ENCODE measurements at places on chromosomes 12 and 14.

- no peak for DNase-seq
- no peaks in the 10 kb centered on the region for H3K27me3 ChIP-seq
- H3K4me3 ChIP-seq = no peak overlapping the region
- H3K27ac ChIP-seq = no peak overlapping the region
- H3K36me3 ChIP-seq = no peaks in the 10 kb centered on the region
- peaks cover 3% of the 10 kb centered on the region for H3K4me1 ChIP-seq
Observed at GRCh38 chr14:35213869-35214387, 78.3 kb upstream of the PSMA6 start.

- H3K27me3 ChIP-seq = no peaks in the 10 kb centered on the region
- no peak for DNase-seq
- H3K27ac ChIP-seq = no peak overlapping the region
- no peaks in the 10 kb centered on the region for H3K4me1 ChIP-seq
- no peak overlapping the region for H3K4me3 ChIP-seq
- peaks cover 11% of the 10 kb centered on the region for H3K36me3 ChIP-seq
Observed at GRCh38 chr14:101922866-101923265, 41.5 kb upstream of the DYNC1H1 start.

GRCh38 chr12:94031763-94032162 lies 116.6 kb upstream of the PLXNC1 start:
- H3K36me3 ChIP-seq = no peaks in the 10 kb centered on the region
- no peaks in the 10 kb centered on the region for H3K4me1 ChIP-seq
- no peaks in the 10 kb centered on the region for H3K27me3 ChIP-seq
- DNase-seq = no peak
- no peak overlapping the region for H3K27ac ChIP-seq

- DNase-seq = peak; percentile 70
- no peaks in the 10 kb centered on the region for H3K36me3 ChIP-seq
- peak overlapping the region; percentile 76 for H3K27ac ChIP-seq
- no peaks in the 10 kb centered on the region for H3K27me3 ChIP-seq
- H3K4me3 ChIP-seq = peak overlapping the region; percentile 64
Observed at GRCh38 chr12:57865084-57865751, 18.7 kb upstream of the CTDSP2 start.

DNA sequence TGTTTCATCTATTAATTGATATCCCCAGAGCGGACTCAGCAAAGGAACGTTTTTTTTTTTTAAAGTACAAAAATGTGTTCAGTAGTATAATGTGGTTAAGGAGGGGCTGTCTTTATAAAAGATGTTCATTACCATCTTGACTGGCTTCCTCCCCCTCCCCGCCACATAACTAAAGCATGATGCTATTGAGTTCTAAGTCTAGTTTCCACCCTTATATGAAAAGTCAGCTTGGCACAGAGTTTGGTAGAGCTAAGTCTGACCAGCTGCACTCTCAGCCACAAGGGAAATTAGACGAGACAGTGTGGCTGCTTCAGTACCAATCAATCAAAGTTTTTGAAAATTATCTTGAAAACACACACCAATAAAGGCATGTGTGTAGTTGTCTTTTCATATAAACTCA lies 1.9 kb upstream of the MYBPC1 start:
- H3K27me3 ChIP-seq = no peaks in the 10 kb centered on the region
- H3K4me3 ChIP-seq = no peak overlapping the region
- no peak overlapping the region for H3K27ac ChIP-seq
- DNase-seq = no peak
- no peaks in the 10 kb centered on the region for H3K36me3 ChIP-seq
- no peaks in the 10 kb centered on the region for H3K4me1 ChIP-seq

GRCh38 chr12:124646385-124647230 lies 79.2 kb upstream of the NCOR2 start:
- H3K27me3 ChIP-seq = no peaks in the 10 kb centered on the region
- H3K4me3 ChIP-seq = no peak overlapping the region
- no peaks in the 10 kb centered on the region for H3K4me1 ChIP-seq
- H3K27ac ChIP-seq = no peak overlapping the region

- no peak for DNase-seq
- no peak overlapping the region for H3K27ac ChIP-seq
- no peak overlapping the region for H3K4me3 ChIP-seq
- H3K4me1 ChIP-seq = no peaks in the 10 kb centered on the region
- H3K36me3 ChIP-seq = no peaks in the 10 kb centered on the region
Observed at GRCh38 chr12:55172686-55173085, 46.5 kb downstream of the OR9K2 start.

DNA sequence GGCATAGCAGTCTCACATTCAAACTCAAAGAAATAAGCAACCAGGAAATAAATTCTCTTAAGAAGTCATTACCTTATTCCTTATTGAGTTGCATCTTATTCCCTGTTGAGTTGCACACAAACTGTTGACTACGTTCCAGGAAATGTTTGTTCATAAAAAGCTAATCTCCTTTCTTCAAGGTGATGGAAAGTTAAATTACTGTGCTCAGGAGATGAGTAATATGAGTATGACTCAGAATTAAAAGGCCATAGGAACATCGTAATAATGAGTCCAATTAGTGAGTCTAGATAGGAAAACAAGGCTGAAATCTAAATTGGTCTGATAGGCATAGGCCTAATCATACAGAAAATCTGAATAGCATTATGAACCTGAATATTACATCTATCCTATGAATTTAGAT lies 203.1 kb downstream of the SLC2A13 start:
- no peak overlapping the region for H3K4me3 ChIP-seq
- H3K36me3 ChIP-seq = no peaks in the 10 kb centered on the region
- no peak for DNase-seq
- no peak overlapping the region for H3K27ac ChIP-seq

DNA sequence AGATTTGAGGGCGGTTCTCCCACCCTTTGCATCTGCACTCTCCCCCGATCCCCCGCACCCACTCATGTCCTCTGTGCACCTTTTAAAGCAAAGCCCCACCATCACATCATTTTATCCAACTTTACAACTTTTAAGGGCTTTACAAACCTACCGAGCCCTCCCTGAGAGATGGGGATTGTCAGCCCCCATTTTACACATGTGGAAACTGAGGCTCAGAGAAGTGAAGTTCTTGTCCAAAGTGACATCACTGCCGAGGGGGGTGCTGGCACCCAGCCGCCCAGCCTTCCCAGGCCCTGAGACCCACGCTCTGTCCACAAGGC lies 334.2 kb downstream of the MED13L start:
- H3K4me3 ChIP-seq = no peak overlapping the region
- no peaks in the 10 kb centered on the region for H3K27me3 ChIP-seq
- no peak overlapping the region for H3K27ac ChIP-seq
- H3K4me1 ChIP-seq = peaks cover 32% of the 10 kb centered on the region
- DNase-seq = no peak

GRCh38 chr14:69342928-69343525 lies 55.1 kb downstream of the ERH start:
- no peaks in the 10 kb centered on the region for H3K36me3 ChIP-seq
- H3K27me3 ChIP-seq = no peaks in the 10 kb centered on the region
- no peak overlapping the region for H3K4me3 ChIP-seq
- no peak overlapping the region for H3K27ac ChIP-seq
- peaks cover 3% of the 10 kb centered on the region for H3K4me1 ChIP-seq

GRCh38 chr12:103626498-103626897 lies 39.4 kb downstream of the STAB2 start:
- H3K4me3 ChIP-seq = no peak overlapping the region
- no peaks in the 10 kb centered on the region for H3K36me3 ChIP-seq
- H3K27me3 ChIP-seq = no peaks in the 10 kb centered on the region
- H3K27ac ChIP-seq = no peak overlapping the region

- DNase-seq = no peak
- H3K36me3 ChIP-seq = no peaks in the 10 kb centered on the region
- no peaks in the 10 kb centered on the region for H3K27me3 ChIP-seq
- H3K4me1 ChIP-seq = no peaks in the 10 kb centered on the region
- H3K4me3 ChIP-seq = no peak overlapping the region
- H3K27ac ChIP-seq = no peak overlapping the region
Observed at GRCh38 chr12:66359300-66359699, 57.0 kb downstream of the HELB start.

- no peak overlapping the region for H3K4me3 ChIP-seq
- H3K27me3 ChIP-seq = no peaks in the 10 kb centered on the region
- no peaks in the 10 kb centered on the region for H3K36me3 ChIP-seq
Observed at GRCh38 chr12:41186026-41186425, 2.1 kb upstream of the PDZRN4 start.

DNA sequence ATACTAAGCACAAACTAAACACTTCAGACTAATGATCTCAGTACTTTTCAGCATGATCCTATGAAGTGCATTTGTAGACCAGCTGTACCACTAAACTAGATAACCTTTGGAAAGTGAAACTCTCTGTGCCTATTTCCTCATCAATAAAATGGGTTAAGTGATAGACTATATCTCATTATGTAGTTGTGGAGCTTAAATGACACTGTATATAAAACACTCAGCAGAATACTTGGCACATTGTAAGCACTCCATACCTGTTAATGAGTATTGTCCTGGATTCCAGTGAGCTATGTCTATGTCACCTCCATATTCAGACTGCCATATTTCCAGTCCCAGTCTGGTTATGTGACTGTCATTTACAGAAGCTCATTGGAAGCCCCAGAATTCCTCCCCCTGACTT lies 44.4 kb downstream of the RTN1 start:
- H3K36me3 ChIP-seq = no peaks in the 10 kb centered on the region
- H3K4me1 ChIP-seq = no peaks in the 10 kb centered on the region
- H3K27me3 ChIP-seq = no peaks in the 10 kb centered on the region
- no peak overlapping the region for H3K4me3 ChIP-seq
- H3K27ac ChIP-seq = no peak overlapping the region

DNA sequence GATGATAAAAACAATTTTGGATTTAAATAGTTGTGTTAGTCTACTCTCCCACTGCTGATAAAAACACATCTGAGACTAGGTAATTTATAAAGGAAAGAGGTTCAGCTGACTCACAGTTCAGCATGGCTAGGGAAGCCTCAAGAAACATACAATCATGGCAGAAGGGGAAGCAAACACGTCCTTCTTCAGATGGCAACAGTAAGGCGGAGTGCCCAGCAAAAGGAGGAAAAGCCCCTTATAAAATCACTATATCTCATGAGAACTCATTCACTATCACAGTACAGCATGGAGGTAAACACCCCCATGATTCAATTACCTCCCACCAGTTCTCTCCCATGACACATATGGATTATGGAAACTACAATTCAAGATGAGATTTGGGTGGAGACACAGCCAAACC lies 632.1 kb downstream of the SLC16A7 start:
- no peaks in the 10 kb centered on the region for H3K4me1 ChIP-seq
- DNase-seq = no peak
- H3K27ac ChIP-seq = no peak overlapping the region

GRCh38 chr12:18706798-18707197 lies 31.0 kb downstream of the PLCZ1 start:
- H3K4me1 ChIP-seq = no peaks in the 10 kb centered on the region
- H3K36me3 ChIP-seq = no peaks in the 10 kb centered on the region
- DNase-seq = no peak

- no peak overlapping the region for H3K27ac ChIP-seq
- no peak overlapping the region for H3K4me3 ChIP-seq
- DNase-seq = no peak
Observed at GRCh38 chr14:75094896-75095295, 25.5 kb downstream of the ZC2HC1C start.

- H3K36me3 ChIP-seq = no peaks in the 10 kb centered on the region
- no peak for DNase-seq
- H3K27ac ChIP-seq = no peak overlapping the region
- no peak overlapping the region for H3K4me3 ChIP-seq
- no peaks in the 10 kb centered on the region for H3K4me1 ChIP-seq
Observed at GRCh38 chr12:59867689-59868088, 271.9 kb downstream of the SLC16A7 start.

GRCh38 chr12:49292729-49293055 lies 2.3 kb upstream of the PRPH start:
- H3K4me1 ChIP-seq = no peaks in the 10 kb centered on the region
- DNase-seq = no peak
- H3K27me3 ChIP-seq = peaks cover 17% of the 10 kb centered on the region
- no peak overlapping the region for H3K27ac ChIP-seq
- H3K36me3 ChIP-seq = no peaks in the 10 kb centered on the region

GRCh38 chr14:59213368-59214315 lies 25.2 kb downstream of the DAAM1 start:
- no peaks in the 10 kb centered on the region for H3K4me1 ChIP-seq
- no peaks in the 10 kb centered on the region for H3K36me3 ChIP-seq
- H3K27ac ChIP-seq = no peak overlapping the region
- DNase-seq = no peak
- H3K27me3 ChIP-seq = no peaks in the 10 kb centered on the region

GRCh38 chr14:94081386-94081820 lies 293 bp downstream of the IFI27L1 start:
- no peak for DNase-seq
- peaks cover 8% of the 10 kb centered on the region for H3K4me1 ChIP-seq
- H3K27me3 ChIP-seq = no peaks in the 10 kb centered on the region
- peaks cover 6% of the 10 kb centered on the region for H3K36me3 ChIP-seq
- H3K4me3 ChIP-seq = peak overlapping the region; percentile 81
- H3K27ac ChIP-seq = peak overlapping the region; percentile 45

DNA sequence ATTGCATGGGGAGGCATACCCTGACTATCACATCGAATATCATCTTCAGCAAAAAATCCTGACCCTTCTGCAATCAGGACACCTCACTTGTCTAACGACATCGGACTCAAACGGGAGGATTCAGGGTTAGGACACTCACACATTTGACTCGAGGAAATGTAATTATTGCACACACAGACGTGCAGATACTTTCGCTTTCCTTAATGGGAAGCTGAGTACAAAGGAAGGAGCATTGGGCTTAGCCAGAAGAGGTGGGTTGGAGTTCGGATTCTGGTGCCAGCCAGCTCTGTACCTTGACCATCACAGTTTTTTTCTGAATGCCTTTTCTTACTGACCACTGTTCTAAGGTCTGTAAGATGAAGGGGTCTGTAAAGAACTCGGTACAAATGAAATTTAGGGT lies 260.4 kb downstream of the GALC start:
- H3K36me3 ChIP-seq = no peaks in the 10 kb centered on the region
- H3K4me3 ChIP-seq = no peak overlapping the region
- H3K27me3 ChIP-seq = no peaks in the 10 kb centered on the region
- no peak for DNase-seq
- H3K27ac ChIP-seq = no peak overlapping the region
